ENCODE measurements at places on chromosomes 12 and 14. TPM values are rescaled to one million over a fixed set of nuclear protein-coding genes. Genes with fewer than 3 reads are reported as not detected.

DNA sequence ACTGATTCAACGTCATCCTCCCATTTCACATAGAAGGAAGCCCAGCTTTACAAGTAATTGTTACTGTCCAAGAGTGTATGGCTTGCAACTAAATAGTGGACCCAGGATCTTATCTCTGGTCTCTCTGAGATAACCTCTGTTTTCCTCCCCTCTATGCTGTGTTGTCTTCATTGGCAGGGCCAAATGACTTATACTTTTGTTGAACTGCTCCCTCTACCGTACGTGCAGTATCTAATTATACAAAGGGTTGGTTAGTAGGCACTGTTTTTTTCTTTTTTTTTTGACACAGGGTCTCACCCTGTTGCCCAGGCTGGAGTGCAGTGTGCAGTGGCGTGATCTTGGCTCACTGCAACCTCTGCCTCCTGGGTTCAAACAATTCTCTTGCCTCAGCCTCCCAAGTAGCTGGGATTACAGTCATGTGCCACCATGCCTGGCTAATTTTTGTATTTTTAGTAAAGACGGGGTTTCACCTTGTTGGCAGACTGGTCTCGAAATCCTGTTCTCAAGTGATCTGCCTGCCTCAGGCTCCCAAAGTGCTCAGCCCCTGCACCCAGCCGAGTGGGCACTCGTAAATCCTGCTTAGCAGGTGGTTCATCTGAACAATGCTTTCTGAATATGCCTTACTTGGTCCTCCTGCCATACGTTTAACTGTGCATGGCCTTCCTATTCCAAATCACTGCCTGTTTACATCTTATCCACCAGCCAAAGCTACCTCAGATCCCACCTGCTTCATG is 162.1 kb downstream of the ADCK1 start:
- no peak for DNase-seq
- peaks cover 2% of the 10 kb centered on the region for H3K27me3 ChIP-seq
- H3K36me3 ChIP-seq: no peaks in the 10 kb centered on the region
- no peaks in the 10 kb centered on the region for H3K4me1 ChIP-seq
- no peak overlapping the region for H3K4me3 ChIP-seq
- H3K27ac ChIP-seq: no peak overlapping the region

DNA sequence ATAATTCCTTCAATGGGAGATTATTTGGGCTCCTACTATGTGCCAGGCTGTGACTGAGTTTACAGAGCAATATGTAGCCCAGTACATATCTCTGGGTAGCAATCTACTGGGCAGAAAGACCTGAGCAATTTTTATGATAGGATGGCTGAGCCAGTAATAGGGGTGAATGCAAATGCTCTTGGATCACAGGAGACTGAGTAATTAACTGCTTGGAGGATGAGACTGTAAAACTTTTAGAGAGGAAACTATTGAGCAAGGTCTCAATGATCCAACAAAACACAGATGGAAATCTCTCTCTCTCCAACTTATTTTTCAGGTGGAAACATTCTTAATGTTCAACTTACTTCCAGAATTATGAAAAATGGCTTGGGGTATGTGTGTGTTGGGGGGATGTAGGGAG is 402.2 kb downstream of the AEBP2 start:
- H3K27me3 ChIP-seq: no peaks in the 10 kb centered on the region
- no peak overlapping the region for H3K4me3 ChIP-seq
- peaks cover 2% of the 10 kb centered on the region for H3K4me1 ChIP-seq
- DNase-seq: no peak

- no peaks in the 10 kb centered on the region for H3K36me3 ChIP-seq
- H3K4me1 ChIP-seq: peaks cover 6% of the 10 kb centered on the region
- no peaks in the 10 kb centered on the region for H3K27me3 ChIP-seq
Observed at GRCh38 chr14:59208224-59208814, 19.9 kb downstream of the DAAM1 start.

DNA sequence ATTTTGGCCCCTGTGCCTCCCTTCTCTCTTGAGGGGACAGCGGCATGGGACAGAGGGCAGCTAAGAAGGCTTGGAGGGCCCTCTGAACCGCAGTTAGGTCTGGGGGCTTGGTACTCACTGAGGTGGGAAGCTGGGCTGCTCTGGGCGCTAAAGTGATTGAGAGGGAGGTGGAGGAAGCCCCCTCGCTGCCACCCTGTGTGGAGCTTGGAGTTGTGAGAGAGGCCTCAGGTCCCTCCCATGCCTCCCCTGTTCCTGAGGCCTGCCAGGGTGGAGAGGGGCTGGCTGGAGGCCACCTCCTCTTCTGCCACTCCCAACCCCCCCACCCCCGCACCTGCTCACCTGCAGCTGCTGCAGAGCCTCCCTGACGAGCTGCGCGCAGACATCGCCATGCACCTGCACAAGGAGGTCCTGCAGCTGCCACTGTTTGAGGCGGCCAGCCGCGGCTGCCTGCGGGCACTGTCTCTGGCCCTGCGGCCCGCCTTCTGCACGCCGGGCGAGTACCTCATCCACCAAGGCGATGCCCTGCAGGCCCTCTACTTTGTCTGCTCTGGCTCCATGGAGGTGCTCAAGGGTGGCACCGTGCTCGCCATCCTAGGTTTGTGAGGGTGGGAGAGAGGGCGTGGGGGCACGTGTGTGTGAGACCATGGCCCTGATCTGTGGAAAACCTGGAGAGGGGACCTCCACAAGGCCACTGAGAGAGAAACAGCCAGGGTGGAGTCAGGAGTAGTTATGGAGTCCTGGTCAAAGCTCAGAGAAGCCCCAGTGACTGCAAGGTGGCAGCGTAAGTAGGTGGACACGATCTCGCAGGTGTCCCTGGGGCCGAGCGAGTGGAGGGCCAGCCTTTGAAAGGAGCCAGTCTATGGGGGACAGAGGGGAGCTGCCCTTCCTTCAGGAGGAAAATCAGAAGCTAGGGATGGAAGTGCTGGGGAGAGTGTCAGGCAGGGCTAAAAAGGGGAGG is 11.2 kb downstream of the KCNH3 start:
- no peak overlapping the region for H3K4me3 ChIP-seq
- H3K27me3 ChIP-seq: peaks cover 69% of the 10 kb centered on the region
- H3K36me3 ChIP-seq: no peaks in the 10 kb centered on the region
- no peak for DNase-seq
- no peak overlapping the region for H3K27ac ChIP-seq

DNA sequence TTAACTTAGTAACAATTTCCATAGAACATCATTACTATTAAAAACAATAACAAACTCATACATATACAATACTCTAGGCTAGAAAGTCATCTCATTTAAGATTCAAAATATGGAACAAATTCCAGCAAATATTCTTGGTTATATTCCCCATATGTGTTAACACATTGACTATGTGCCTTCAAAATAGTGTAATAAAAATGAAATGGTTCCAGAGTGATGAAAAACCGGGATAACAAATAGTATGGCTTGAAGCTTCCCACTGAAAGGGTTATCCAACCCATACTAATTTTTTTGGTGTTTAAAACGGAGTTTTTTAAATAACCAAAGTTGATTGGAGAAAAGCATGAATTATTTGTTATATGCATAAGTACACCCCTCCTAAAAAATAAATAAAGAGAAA is 5.3 kb downstream of the LRIG3 start:
- H3K27me3 ChIP-seq: no peaks in the 10 kb centered on the region
- H3K4me3 ChIP-seq: no peak overlapping the region

DNA sequence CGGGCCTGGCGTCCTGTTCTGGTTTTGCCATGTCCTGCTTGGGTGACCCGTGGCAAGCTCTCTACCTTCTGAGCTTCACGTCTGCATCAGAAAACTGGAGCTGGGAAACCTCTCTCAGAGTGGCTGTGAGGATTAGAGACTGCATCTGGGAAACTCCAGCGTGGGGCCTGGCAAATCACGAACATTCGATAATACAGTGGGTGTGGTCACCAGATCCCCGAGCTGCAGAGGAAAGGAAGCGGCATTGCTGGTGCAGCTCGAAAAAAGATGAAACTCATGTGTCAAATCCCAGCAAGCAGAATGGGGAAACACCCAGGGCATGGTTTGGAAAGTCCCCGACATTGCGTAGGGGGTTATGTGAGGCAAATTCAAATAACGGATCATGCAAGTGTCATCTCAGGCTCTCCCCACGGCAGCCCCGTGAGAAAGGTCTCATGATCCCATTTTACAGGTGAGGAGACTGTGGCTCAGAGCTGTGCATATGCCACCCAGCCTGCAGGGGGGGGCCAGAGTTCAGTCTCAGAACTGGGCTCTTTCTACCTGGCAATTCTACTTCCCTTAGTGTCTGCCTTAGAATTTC is 98.1 kb upstream of the VRK1 start:
- H3K36me3 ChIP-seq: no peaks in the 10 kb centered on the region
- H3K27ac ChIP-seq: no peak overlapping the region
- no peak for DNase-seq
- no peak overlapping the region for H3K4me3 ChIP-seq
- H3K27me3 ChIP-seq: no peaks in the 10 kb centered on the region

DNA sequence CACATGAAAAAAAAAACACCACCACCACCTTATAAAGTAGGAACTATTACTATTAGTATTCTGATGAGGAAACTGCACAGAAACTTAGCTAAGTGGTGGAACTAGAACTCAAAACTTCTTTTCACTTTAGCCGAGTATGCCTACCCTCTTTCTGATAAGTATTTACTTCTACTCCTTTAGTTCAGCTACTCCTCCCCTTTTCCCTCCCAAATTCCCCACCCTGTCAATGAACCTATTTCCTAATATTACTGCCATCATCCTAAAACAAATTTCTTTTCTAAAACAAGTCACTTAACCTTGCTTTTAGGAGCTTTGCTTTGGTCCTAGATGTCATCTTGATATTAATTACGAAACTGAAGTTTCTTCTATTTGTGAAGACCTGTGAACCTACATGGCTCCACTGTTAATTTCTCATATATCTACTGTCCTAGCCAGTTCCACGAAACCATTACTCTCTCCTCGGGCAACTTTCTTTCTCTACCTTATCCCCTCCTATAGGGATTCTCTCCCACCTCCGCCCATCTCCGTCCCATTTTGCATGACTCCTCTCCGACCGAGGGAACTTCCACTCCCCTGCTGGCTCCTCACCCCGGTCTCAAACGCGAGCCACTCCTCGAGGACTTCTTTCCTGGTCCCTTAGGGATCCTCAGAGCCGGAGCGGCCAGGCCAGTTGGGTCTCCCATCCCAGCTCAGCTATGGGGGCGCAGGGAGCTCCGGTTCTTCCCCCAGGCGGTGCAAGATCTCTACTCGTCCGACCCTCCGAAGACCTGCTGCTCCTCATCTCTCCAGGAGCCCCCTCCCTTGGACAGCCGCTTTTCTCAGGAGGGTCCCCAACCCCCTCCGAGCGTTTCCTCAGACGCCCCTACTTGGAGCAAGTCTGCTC is 1.1 kb downstream of the NUMB start:
- DNase-seq: peak; percentile 33
- H3K27me3 ChIP-seq: no peaks in the 10 kb centered on the region
- H3K4me1 ChIP-seq: peaks cover 10% of the 10 kb centered on the region
- peak overlapping the region; percentile 93 for H3K4me3 ChIP-seq
- H3K36me3 ChIP-seq: no peaks in the 10 kb centered on the region

GRCh38 chr12:46963977-46964971 is 115.1 kb upstream of the PCED1B start:
- no peaks in the 10 kb centered on the region for H3K27me3 ChIP-seq
- H3K4me1 ChIP-seq: peaks cover 5% of the 10 kb centered on the region
- peak overlapping the region; percentile 59 for H3K27ac ChIP-seq
- no peak overlapping the region for H3K4me3 ChIP-seq

- H3K27me3 ChIP-seq: no peaks in the 10 kb centered on the region
- H3K27ac ChIP-seq: no peak overlapping the region
- peaks cover 55% of the 10 kb centered on the region for H3K36me3 ChIP-seq
- peaks cover 6% of the 10 kb centered on the region for H3K4me1 ChIP-seq
- no peak for DNase-seq
- H3K4me3 ChIP-seq: no peak overlapping the region
Observed at GRCh38 chr14:103688906-103689902, 26.0 kb downstream of the XRCC3 start.

GRCh38 chr12:123877968-123878367 is 94.7 kb downstream of the CCDC92 start:
- no peaks in the 10 kb centered on the region for H3K36me3 ChIP-seq
- no peak for DNase-seq
- H3K4me3 ChIP-seq: no peak overlapping the region
- peaks cover 35% of the 10 kb centered on the region for H3K27me3 ChIP-seq
- H3K4me1 ChIP-seq: no peaks in the 10 kb centered on the region
- H3K27ac ChIP-seq: no peak overlapping the region

The FOXN4 gene
- total RNA-seq: not detected

The MYL2 gene
- total RNA-seq: not detected

The TESPA1 gene
- not detected for total RNA-seq

The SFSWAP gene
- 20.6 TPM for total RNA-seq

The KRT73 gene
- total RNA-seq: not detected

The CCDC38 gene
- total RNA-seq: not detected

The SLC6A12 gene
- not detected for total RNA-seq

The ZBTB42 gene
- 1.1 TPM for total RNA-seq

The CCDC196 gene
- total RNA-seq: not detected
